ENCODE measurements at places on chromosomes 3 and 15.

DNA sequence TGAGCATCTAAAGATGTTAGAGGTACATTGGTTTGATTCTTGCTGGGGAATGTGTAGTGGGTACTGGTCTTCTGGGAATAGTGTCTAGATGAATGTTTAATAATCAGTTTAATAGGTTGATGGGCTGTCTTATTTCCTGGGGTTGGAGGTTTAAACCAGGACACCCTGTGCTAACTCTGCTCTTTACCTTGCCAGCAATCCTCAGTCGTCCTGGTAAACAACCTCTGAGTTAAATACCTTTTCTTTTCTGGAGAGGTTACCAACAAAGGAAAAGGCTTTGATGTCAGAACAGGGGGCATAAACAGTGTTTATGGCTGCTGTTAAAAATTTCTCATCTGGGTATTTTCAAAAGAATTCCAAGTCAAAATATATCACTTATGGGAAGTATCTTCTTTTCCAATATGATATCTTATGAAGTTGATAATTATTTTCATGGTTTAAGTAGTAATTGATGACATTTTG, 23.5 kb downstream of the MITF start:
- DNase-seq = no peak

DNA sequence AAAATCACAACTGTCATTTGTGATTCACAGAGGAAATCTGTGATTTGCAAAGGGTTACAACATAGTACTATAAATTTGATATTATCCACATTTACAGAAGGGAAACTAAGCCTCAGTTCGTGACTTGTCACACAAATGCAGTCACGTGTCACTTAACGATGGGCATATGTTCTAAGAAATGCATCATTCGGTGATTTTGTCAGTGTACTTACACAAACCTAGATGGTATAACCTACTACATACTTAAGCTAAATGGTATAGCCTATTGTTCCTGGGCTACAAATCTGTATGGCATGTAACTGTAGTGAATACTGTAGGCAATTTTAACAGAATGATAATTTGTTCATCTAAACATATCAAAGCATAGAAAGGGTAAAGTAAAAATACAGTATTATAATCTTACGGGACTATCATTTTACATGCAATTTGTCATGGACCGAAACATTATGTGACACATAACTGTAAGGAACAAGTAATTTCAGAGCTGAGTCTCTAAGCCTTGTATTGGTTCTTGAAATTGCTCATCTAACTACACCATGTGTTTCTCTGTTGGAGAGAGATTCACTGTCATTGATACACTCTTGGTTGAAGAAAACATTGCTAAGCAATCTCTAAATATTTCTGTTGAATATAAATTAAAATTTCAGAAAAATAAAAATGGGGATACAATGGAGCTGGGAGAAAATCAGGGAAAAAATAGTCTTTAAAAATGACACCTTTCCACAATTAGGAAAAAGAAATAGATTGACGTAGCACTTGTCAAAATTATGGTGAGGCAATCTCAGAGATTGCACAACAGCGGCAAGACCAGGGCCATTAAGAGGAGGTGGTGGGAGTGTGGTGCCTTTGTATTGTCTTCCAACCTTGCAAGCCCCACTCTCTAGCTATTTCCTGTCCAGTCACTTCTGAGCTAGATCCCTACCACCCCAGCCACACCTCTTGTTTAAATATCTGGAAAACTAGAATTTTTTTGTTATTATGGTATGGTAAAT, 645.8 kb upstream of the TBL1XR1 start:
- DNase-seq = no peak

DNA sequence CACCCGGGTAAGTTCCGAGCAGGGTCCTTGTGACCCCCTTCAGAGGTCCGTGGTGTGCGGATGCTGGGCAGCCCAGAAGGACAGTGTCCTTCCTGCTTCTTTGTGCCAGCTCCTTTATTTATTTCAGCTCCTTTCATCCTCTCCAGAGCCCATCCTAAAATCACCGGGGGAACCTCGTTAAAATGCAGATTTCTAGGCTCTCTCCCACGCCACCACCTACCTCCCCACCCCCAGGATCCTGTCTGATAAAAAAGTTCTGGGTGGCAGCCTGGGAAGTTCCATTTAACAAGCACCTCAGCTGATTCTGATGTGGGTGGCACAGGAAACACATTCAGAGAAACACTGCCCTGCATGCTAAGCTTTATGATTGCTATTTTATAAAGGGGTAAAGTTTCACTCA, 12.5 kb upstream of the IGF1R start:
- DNase-seq = no peak

DNA sequence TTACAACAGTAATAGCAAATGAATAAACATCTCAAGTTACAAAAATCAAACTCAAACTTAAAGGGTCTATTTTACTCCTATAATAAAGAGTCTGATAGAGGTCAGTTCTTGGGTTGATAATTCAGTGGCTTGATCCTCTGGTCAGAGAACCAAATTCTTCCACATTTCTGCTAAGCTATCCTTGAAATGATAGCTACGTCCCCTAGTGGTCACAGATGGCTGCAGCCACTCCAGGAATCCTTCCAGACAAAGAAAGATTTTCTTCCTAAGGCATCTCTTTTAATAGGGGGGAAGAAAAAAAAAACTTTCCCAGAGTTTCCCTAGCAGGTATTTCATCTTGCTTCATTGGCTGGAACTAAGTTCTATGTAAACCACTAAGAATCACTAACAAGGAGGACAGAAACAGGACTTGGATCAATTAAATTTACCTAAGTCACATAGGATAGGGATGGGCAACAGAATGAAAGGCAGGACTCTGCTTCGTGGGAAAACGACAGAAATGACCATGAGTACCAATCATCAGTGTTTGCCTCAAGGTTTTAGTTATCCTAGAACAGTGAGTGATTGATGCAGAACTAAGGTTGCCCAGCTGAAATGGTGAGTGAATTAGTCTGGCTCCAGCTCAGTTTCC, 160.7 kb downstream of the STAC start:
- no peak for DNase-seq

DNA sequence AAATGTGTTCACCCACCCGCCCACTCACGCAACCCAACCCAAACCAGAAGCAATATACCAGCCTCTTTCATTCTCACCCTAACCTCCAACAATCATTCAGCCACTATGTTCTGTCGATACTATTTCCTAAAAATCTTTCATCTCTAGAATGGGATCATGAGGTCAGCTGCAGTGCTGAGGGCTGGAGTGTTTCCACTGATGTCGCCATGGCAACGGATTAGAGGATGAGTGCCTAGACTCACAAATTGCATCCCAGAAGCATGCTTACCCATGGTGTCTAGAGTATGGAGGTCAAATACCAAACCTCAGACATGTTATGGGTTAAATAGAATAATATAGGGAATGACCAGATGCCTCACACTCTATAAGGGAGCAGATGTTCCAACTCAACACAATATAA, 138.5 kb downstream of the GABRB3 start:
- DNase-seq = no peak

DNA sequence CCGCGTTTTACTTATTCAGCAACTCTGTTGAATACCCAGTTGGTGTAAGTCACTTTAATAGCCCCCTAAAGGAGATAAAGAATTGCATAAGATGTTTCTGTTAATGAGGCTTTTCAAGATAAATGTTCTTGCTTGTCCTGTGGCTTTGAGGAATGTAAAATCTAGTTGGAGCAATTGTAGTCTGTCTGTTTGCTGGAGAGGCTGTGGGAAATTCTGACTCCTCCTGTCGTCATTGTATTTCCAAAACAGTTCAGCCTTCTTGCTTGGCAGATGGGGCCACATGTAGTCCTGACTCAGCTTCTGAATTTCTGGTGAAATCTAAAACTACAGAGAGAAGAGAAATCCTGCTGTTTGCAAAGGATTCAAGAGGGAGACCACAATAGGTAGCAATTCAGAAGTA, 114.4 kb downstream of the RYR3 start:
- DNase-seq = no peak

DNA sequence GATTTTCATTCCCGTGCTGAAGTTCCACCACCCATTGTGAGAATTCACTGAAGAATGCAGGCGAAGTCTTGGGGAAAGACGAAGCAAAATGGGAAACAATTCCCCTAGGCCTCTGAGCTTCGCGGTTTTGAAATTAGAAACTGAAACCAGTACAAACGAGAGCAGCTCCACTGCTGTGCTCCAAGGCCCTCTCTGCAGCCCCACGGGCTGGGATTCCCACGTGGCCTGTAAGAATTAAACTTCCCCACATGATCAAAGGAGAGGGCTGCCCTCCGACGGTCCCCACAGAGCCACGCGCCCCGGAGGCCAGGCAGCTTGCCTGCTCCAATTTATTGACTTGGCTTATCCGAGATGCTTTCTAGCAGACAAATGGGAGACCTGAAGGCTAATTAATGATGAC, 144.0 kb downstream of the GREM1 start:
- DNase-seq = no peak

- no peak for DNase-seq
These were observed 72.5 kb downstream of the TM2D3 start for GRCh38 chr15:101579631-101580163.

- no peak for DNase-seq
These were observed 816.3 kb upstream of the CFAP20DC start for GRCh38 chr3:59866076-59866475.

- no peak for DNase-seq
These were observed 70.4 kb downstream of the HES1 start for GRCh38 chr3:194206320-194206719.

- DNase-seq = no peak
These were observed 55.8 kb downstream of the PRKCI start for GRCh38 chr3:170277833-170278580.

GRCh38 chr15:65619626-65620290, 2.0 kb upstream of the SLC24A1 start:
- no peak for DNase-seq
